ENCODE measurements at places on chromosomes 1 and 21.

DNA sequence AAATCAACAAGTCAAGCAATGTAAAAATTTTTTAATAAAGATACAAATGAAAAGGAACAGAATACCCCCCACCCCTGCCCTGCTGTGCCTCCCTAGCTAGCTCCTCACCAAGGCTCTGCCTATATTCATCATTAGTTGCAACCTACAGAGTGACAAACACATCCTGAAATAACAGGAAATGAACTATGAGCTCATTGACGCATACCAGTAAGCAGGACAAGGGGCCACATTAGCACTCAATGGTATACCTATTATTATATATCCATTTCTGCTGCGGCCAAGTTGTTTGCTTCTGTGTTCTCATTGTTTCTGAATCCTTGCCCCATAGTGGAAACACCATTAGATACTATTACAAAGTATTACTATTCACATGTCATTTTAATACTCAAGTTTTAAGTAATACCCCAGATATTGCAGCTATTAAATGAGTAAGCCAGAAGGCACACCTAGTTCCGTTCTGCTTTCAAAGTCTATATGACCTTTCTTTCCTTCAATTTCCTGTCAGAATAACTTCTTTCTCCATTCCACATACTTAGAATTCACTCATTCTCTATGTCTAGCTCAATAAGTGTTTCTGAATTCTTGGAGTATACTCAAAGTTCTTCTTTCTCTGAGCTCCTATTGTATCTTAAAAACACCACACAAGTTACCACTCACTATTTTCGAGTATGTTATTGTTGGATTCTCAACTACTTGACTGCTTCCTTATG lies 1214.9 kb downstream of the PLA2G4A start:
- ATAC-seq = no peak

GRCh38 chr1:57530206-57530910 lies 106.5 kb upstream of the DAB1 start:
- no peak for ATAC-seq

DNA sequence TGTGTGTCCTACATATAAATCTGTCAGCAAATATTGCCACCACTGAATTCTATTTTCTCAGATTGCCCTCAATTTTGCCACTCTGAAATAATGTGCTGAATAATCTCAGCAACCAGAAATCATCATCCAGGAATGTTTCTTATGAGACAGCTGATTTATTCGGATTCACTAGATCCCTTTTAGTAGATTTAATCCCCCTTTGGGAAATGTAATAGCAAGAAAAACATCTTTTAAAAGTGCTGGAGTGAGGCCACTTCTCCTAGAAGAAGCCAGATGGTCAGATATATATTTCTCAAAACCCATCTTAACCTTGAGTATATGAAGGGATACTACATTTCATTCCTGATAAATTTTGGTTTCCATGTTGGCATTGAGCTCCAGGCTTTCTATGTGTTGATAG lies 327.7 kb downstream of the SMYD3 start:
- ATAC-seq = no peak

DNA sequence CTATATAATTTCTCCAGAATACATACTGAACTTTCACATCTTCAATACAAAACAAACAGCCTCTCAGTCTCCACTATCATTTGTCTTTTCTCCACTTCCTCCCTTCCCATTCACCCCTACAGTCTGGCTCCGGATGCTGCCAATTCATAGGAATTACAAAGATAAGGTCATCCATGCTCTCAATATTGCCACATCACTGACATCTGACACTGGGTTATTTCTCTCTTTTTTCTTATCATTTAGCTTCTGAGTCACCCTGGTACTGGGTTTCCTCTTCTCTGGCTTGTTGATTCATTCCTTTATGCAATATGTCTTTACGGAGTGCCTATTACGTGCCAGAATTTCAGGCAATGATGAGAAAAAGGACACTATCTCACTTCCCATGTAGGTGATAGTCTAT lies 3.1 kb upstream of the SH3BP5L start:
- no peak for ATAC-seq

- no peak for ATAC-seq
Measured at GRCh38 chr1:206668351-206668750, 16.4 kb upstream of the MAPKAPK2 start.

- no peak for ATAC-seq
Measured at GRCh38 chr1:89635825-89636815, 3.2 kb downstream of the LRRC8C start.
